Cerebellum (tissue), 4 donors: ENCODE measurements at places on chromosomes 7 and 10. TPM values are rescaled to one million over a fixed set of nuclear protein-coding genes. Genes with fewer than 3 reads are reported as not detected.

SP8 gene
- total RNA-seq: 0.18 TPM

PDSS1 gene
- 15.6 TPM for total RNA-seq

CALY gene
- total RNA-seq: 6.6 TPM

HOXA13 gene
- not detected for total RNA-seq

EPO gene
- total RNA-seq: not detected

UCMA gene
- not detected for total RNA-seq

SFTPD gene
- 1.5 TPM for total RNA-seq

TMEM229A gene
- 2.4 TPM for total RNA-seq

SPDYE9 gene
- not detected for total RNA-seq

CRCP gene
- total RNA-seq: 38.9 TPM

XRCC2 gene
- 10.0 TPM for total RNA-seq

ZNF425 gene
- 3.5 TPM for total RNA-seq

SLC26A5 gene
- 0.18 TPM for total RNA-seq

SERPINE1 gene
- 0.27 TPM for total RNA-seq

PAX4 gene
- not detected for total RNA-seq

OR6B1 gene
- not detected for total RNA-seq

AKR1B1 gene
- 35.7 TPM for total RNA-seq

FAM24B gene
- total RNA-seq: 8.9 TPM

KIF5B gene
- 97.5 TPM for total RNA-seq

IDI2 gene
- not detected for total RNA-seq

MCU gene
- 38.5 TPM for total RNA-seq

DGKI gene
- total RNA-seq: 79.2 TPM

PLXNA4 gene
- 20.4 TPM for total RNA-seq

LHFPL3 gene
- 33.5 TPM for total RNA-seq

LIPK gene
- total RNA-seq: not detected

PDZD7 gene
- 5.9 TPM for total RNA-seq

NPC1L1 gene
- total RNA-seq: not detected

LRRC18 gene
- total RNA-seq: not detected

CNTNAP2 gene
- 137 TPM for total RNA-seq

LLCFC1 gene
- total RNA-seq: not detected

TFPI2 gene
- 1.4 TPM for total RNA-seq

FGFR2 gene
- total RNA-seq: 28.7 TPM
